ENCODE measurements at places on chromosomes 12 and 14. TPM values are rescaled to one million over a fixed set of nuclear protein-coding genes. Genes with fewer than 3 reads are reported as not detected.

DNA sequence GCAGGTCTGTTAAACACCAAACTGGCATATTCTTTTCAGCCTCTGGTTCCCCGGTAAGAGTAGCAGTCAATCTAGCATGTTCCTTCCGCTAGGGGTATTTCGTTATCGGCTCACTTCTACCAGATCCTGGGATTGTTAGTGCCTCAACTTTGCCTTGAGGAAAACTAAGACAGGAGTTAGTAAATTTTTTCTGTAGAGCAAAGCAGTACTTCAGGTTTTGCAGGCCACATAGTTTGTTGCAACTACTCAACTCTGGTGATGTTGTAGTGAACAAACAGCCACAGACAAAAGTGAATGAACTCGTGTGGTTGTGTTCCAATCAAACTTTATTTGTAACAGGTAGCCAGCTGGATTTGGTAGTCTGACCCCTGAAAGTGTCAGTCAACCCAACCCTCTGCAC, 6.3 kb upstream of the CDH24 start:
- no peaks in the 10 kb centered on the region for H3K4me1 ChIP-seq
- H3K27me3 ChIP-seq: no peaks in the 10 kb centered on the region
- no peak overlapping the region for H3K4me3 ChIP-seq
- H3K36me3 ChIP-seq: peaks cover 6% of the 10 kb centered on the region

DNA sequence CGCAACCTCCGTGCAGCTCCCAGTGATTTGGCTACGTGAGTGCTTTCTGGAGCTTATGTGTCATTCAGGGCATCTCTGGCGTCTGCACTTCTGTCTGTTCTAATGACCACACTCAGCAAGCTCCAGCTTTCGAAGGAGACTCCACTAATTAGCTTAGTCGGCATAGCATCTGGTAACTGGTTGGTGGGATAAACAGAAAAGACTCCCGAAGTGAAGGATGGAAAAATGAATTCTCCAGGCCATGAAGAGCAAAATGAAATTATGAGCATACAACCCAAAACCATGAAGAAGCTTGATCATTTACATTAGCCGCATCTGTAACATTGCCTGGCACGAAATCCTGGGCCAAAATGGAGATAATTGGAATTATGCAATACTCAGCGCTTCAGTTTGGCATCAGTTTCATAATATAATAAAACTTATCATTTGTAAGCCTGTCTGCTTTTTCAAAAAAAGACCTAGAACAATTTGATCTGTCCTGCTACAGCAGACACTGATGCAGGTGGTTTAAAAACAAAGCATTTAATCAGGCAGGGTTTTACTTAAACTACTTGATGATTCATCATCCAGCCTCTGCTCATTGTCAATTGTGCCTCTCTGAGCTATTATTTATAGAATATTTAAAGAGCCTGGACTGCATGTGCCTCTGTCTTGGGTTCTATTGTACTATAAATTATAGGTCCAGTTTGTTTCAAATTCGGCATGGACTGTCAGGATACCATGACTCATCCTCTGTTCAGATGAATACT, 87.4 kb downstream of the SYT1 start:
- H3K4me1 ChIP-seq: no peaks in the 10 kb centered on the region
- no peak overlapping the region for H3K4me3 ChIP-seq
- no peak overlapping the region for H3K27ac ChIP-seq
- no peak for DNase-seq
- no peaks in the 10 kb centered on the region for H3K27me3 ChIP-seq

C14orf132 gene
- 39.1 TPM for total RNA-seq

FRMD6 gene
- 44.8 TPM for total RNA-seq

GRCh38 chr14:89479802-89480201, 62.8 kb upstream of the FOXN3 start:
- DNase-seq: no peak
- H3K36me3 ChIP-seq: no peaks in the 10 kb centered on the region
- no peaks in the 10 kb centered on the region for H3K27me3 ChIP-seq

GRCh38 chr14:95322651-95323050, 2.9 kb upstream of the CLMN start:
- H3K4me1 ChIP-seq: no peaks in the 10 kb centered on the region
- H3K36me3 ChIP-seq: no peaks in the 10 kb centered on the region
- H3K27me3 ChIP-seq: no peaks in the 10 kb centered on the region
- no peak overlapping the region for H3K4me3 ChIP-seq
- no peak overlapping the region for H3K27ac ChIP-seq

DNA sequence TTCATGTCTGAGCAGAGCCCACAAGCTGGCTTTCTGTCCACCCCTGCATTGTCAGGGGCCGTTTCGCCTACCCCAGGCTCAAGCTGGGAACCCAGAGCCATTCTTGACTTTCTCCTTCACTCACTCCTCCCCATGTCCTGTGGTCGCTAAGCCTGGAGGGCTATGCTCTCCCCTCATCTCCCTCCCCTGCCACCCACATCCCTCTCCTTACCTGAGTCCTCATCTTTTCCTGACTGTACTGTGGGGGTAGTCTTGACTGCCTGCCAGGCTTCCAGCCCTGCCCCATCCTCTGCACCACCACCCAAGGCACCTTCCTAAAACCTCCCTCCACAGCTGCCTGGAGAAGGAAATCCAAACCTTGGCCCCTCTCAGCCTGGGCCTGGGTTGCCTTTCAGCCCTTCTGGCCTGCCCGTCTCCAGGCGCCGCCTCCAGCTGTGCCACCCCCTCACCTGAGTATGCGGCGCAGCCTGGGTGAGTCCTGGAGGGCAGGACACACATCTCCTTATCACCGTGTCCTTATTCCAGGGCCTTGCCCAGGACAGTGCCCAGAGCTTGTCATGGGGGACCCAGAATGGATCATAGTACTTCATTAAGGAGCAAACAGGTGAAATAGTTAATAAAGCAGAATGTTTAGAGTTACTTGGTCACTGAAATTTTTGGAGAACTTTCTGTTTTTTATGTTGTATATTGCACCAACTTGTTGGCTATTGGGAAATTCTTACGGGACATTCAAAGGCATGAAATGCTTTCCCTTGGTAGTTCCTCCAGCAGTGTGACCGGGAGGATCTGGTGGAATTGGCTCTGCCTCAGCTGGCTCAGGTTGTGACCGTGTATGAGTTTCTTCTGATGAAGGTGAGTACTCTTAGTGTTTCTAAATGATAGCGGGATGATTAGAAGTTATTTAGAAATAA, 14.5 kb downstream of the ZNF839 start:
- H3K27ac ChIP-seq: no peak overlapping the region
- H3K36me3 ChIP-seq: no peaks in the 10 kb centered on the region
- H3K27me3 ChIP-seq: no peaks in the 10 kb centered on the region
- no peak overlapping the region for H3K4me3 ChIP-seq

DNA sequence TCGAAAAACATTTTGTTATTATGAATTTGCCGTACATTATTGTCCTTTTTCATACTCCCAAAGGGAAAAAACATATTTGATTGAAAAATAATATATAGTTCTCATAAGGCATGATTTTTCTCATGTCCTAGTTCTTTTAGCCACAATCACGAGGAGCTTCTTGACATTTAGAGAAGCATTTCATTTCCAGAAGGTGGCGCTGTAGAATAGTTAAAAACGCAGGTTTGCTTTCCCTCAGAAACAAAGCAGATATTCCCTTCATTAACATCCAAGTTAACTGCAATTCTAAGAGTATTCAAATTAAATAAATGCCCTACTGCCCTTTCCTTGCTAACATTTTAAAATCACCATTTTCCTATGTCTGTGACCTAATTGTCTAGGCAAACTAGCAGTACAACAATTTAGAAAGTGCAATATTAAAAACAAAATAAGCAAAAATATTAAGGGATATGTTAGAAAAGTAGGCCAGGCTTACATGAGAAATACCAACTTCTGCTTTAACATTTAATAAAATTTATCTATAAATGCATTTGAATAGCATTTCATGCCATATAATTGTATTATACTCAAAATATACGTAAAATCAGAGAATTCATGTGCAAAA, 10.9 kb upstream of the PIK3C2G start:
- no peak overlapping the region for H3K4me3 ChIP-seq
- H3K4me1 ChIP-seq: no peaks in the 10 kb centered on the region
- no peaks in the 10 kb centered on the region for H3K36me3 ChIP-seq
- no peak for DNase-seq
- H3K27ac ChIP-seq: no peak overlapping the region

DNA sequence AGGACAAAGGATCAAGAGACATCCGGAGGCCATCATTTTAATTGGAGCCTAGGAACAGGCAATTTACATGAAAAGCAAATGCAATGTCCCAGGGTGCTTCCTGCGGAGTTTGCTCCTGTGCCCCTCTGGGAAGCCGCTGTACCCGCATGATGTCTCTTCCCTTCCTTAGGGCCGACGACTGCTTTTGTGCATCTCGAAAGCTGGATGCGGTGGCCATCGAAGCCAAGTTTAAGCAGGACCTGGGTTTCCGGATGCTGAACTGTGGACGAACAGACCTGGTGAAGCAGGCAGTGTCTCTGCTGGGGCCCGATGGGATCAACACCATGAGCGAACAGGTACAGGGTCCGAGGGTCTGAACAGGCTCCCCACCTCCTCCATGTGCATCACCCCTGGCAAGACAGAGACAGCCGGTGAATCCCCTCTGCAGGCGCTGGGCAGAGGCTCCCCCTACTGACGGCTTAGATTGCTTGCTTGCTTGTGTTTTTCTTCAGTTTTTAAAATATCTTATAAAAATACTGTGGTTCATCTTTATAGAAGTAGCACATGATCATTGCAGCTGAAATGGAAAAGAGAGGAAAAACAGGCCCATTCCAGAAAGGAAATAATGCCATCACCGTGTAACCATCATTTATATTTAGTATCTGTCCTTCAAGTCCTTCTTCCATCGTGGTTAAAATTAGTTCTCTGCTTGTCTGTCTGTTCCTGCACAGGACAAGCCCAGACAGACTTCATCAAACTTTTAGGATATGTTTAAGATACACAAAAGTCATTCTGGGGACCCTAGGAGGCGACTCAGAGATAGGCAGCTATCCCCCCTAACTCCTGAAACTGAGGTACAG, 75.4 kb upstream of the PWP1 start:
- H3K27me3 ChIP-seq: no peaks in the 10 kb centered on the region
- no peak overlapping the region for H3K27ac ChIP-seq
- no peak for DNase-seq
- H3K4me1 ChIP-seq: no peaks in the 10 kb centered on the region

GPR162 gene
- 16.6 TPM for total RNA-seq

KRT78 gene
- not detected for total RNA-seq

GRCh38 chr12:65500091-65500900, 221.8 kb downstream of the MSRB3 start:
- no peak overlapping the region for H3K27ac ChIP-seq
- no peak overlapping the region for H3K4me3 ChIP-seq
- DNase-seq: no peak
- H3K36me3 ChIP-seq: no peaks in the 10 kb centered on the region
- peaks cover 5% of the 10 kb centered on the region for H3K4me1 ChIP-seq

CLEC4E gene
- total RNA-seq: 5.6 TPM

DNA sequence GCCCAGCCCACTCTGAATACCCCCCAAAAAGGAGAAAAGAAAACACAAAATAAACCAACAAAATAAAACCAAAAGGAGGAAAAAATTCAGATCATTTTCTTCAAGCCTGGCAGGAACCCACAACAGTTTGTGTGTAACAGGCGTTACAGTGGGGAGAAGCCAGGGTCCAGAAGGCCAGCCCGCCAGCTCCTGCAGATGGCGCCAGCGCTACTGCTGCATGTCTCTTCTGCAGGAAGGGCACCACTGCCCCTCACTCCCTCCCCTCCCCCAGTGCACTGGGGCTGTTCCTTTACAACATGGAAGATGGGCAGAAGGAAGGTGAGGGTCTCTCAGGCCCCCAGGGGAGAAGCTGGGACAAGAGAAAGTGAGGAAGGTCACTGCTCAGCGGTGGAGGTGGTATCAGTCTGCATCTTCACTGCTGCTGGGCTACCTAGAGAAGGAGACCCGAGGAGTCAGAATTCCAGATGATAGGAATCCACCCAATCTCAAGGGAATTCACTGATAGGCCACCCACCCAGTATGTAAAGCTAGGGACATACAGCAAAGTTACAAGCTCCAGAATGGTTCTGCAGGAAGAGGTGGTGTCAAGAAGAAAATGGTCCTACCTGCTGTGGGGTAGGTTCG, 2.3 kb upstream of the NOP2 start:
- H3K4me3 ChIP-seq: no peak overlapping the region
- no peaks in the 10 kb centered on the region for H3K27me3 ChIP-seq
- H3K36me3 ChIP-seq: peaks cover 4% of the 10 kb centered on the region
- peak; percentile 81 for DNase-seq
- no peaks in the 10 kb centered on the region for H3K4me1 ChIP-seq
- H3K27ac ChIP-seq: no peak overlapping the region

DNA sequence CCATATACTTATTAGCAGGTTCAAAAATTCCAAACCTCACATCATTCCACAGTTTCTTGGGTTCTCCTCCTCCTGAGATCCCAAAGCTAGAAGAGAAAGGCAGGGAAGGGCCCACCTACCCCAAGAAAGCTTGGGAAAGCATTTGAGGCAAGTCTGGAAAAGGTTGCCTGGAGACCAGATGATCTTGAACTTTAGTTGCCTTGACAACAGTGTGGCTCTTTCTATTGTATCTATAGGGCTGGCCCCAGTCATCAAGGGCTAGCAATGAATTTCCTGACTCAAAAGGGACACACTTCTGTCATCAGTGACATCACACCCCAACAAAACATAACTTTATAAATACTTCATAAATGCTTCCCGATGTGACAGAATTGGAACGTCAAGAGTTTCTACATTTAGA, 40.0 kb downstream of the ZFYVE1 start:
- DNase-seq: no peak
- H3K4me3 ChIP-seq: no peak overlapping the region
- no peaks in the 10 kb centered on the region for H3K4me1 ChIP-seq
- no peak overlapping the region for H3K27ac ChIP-seq

GRCh38 chr14:89165189-89166181, 251.5 kb downstream of the FOXN3 start:
- peak overlapping the region; percentile 55 for H3K27ac ChIP-seq
- no peaks in the 10 kb centered on the region for H3K27me3 ChIP-seq
- H3K4me1 ChIP-seq: peaks cover 3% of the 10 kb centered on the region
- no peak for DNase-seq
- peak overlapping the region; percentile 16 for H3K4me3 ChIP-seq

DNA sequence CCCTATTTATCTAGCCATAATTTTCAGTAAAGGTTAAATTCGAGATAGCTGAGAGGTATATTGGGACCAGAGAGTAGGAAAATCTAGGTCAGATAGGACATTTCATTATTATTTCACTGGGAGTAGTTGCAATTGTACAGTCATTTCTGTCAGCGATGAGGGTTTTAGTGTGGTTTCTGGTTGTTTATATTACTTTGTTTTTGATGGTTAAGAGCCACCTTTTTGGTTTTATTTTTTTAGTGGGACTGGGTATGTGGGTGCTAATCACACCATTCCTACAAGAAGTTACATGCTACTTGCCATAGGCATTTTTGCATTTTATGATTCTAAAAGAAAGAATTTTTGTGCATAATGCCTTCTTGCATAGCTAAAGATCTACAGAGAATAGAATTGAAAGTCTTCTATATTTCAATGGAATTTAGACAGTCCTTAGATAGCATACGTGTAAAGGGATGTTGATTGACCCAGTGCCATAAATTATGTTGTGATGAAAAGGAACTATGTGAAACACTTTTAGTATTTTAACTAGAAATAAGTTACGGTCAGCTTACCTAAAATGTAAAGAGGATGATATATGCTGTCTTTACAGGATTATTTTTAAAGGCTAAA, 85.2 kb downstream of the KTN1 start:
- no peak overlapping the region for H3K27ac ChIP-seq
- H3K4me1 ChIP-seq: peaks cover 7% of the 10 kb centered on the region
- H3K27me3 ChIP-seq: no peaks in the 10 kb centered on the region
- H3K36me3 ChIP-seq: peaks cover 2% of the 10 kb centered on the region
- no peak for DNase-seq

- H3K4me3 ChIP-seq: no peak overlapping the region
- peak overlapping the region; percentile 46 for H3K27ac ChIP-seq
- peaks cover 8% of the 10 kb centered on the region for H3K4me1 ChIP-seq
- no peak for DNase-seq
These were observed 11.0 kb downstream of the PLEKHG3 start for GRCh38 chr14:64715146-64715627.

All from aorta (tissue), 5 donors.